ENCODE measurements at places on chromosomes 6 and 20. TPM values are rescaled to one million over a fixed set of nuclear protein-coding genes. Genes with fewer than 3 reads are reported as not detected.

Gene NPEPL1
- total RNA-seq = 20.6 TPM

Gene NCOA6
- 25.5 TPM for total RNA-seq

Gene SF3B5
- total RNA-seq = 204 TPM

Gene NANP
- total RNA-seq = 9.8 TPM

Gene TCF21
- total RNA-seq = not detected

Gene RCAN2
- 0.44 TPM for total RNA-seq

Data from activated T-helper 1 cell treated with anti-CD3 and anti-CD28 coated beads, Interleukin-12 subunit alpha, Interleukin-12 subunit beta, Interleukin-2, Interleukin-4 antibody, amounts not matched to agents 30 ng/mL and 10 ng/mL and 1 ng/mL, durations not matched to agents 14 hours and 24 hours and 36 hours (primary cell).